NK-92 treated with Interleukin-12 subunit alpha and Interleukin-12 subunit beta, amount 100 ng/mL, for 24 hours (cell line): ENCODE measurements at places on chromosomes 6 and 20.

DNA sequence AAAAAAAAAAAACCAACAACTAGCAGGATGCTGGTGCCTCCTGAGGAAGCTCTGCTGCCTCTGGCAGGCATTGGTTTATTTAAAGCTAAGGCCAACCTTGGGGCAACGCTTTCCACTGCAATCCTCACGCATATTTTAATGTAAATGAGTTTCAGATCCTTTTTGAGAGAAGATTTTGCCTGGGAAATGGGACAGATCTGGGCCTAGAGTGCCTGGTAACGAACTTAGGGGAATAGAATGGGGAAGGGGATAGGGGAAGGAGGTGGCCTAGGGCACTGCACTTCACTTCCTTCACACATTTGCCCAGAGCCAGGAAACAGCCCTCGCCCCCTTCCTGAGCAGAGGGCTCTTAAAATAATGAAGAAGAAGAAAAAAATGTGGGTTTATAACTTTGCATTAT is 132.7 kb upstream of the TMEM170B start:
- no peak for DNase-seq

DNA sequence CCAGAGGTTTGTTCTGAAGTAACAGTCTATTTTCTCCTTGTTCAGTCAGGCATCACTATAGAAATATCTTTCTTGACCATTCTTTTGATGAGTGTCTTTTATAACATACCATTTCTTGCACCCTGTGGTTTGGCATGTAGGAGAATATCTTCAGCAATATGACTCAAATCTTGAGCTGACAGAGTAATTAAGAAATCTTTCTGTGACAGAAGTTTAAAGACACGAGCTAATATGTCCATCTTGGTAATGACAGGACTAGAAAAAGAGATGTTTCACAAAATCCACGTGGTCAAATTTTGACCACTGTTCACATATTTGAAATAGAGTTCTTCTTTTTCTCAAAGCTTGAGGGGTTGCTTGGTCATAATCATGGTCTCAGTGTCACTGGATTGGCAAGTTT is 149.9 kb downstream of the MYB start:
- no peak for DNase-seq

- DNase-seq: no peak
Measured at GRCh38 chr6:63246581-63246980, 35.3 kb downstream of the FKBP1C start.

DNA sequence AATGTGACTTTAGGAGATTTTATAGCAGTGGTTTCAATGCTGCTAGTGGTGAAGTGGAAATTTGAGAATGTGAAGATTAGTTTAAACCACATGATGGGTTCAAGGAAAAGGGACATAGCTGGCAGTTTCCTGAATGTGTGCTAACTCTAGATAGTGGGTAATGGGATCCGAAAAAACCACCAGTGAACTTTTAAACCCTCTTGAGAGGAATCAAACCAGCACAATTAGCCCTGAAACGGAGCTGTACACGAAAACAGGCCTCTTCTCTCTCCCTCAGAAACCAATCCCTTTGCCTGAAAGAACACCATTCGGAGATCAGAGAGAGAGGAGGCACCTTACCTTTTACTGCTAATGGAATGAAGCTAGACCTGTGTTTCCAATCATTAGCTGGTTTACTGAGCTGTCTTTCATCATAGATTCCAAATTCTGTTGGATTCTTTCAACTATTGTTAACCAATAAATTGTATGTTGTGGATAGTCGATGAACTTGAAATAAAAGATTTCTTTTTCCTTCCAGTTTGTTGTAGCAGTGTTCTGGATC is 103.9 kb downstream of the AIG1 start:
- no peak for DNase-seq

- DNase-seq: no peak
Measured at GRCh38 chr6:51199105-51199552, 380.5 kb downstream of the TFAP2B start.

- DNase-seq: no peak
Measured at GRCh38 chr20:24776755-24777271, 172.3 kb upstream of the CST7 start.

- no peak for DNase-seq
Measured at GRCh38 chr6:26401389-26401986, 587 bp upstream of the BTN3A1 start.

GRCh38 chr6:11869672-11870340 is 91.2 kb upstream of the ADTRP start:
- DNase-seq: no peak

DNA sequence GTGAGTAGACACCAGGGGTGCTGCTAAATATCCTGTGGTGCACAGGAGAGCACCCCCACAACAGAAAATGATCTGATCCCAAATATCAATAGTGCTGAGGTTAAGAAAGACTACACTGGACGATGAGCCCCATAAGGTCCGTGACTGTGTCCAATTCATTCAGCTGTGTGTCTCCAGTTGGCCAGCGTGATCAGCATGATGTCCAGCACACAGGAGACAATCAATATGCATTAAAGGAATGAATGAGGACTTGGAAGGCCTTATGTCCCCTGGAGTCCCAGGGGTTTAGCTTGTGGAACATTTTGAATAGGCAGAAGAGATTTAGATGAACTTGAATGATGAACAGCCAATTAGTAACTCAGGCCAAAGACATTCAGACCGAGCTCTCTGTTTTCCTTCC is 6.3 kb downstream of the PPP1R16B start:
- DNase-seq: no peak

DNA sequence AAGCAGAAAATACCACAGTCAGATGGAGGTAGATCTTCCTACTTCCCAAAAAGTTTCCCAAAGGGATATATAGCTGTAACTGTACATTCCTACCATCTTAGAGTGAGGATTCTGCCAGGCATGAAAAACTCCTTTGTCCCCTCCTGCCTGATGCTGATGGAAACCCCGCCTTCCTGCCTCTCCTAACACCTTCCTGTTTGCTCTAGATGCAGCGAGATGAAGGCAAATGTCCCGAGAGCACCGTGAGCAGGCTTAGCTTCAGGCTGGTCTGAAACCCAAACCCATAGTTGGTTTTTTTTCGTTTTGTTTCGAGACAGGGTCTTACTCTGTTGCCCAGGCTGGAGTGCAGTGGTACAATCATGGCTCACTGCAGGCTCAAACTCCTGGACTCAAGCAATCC is 55.6 kb downstream of the MYB start:
- no peak for DNase-seq

- DNase-seq: no peak
Measured at GRCh38 chr20:25989196-25989595, 292.5 kb upstream of the ZNF337 start.

DNA sequence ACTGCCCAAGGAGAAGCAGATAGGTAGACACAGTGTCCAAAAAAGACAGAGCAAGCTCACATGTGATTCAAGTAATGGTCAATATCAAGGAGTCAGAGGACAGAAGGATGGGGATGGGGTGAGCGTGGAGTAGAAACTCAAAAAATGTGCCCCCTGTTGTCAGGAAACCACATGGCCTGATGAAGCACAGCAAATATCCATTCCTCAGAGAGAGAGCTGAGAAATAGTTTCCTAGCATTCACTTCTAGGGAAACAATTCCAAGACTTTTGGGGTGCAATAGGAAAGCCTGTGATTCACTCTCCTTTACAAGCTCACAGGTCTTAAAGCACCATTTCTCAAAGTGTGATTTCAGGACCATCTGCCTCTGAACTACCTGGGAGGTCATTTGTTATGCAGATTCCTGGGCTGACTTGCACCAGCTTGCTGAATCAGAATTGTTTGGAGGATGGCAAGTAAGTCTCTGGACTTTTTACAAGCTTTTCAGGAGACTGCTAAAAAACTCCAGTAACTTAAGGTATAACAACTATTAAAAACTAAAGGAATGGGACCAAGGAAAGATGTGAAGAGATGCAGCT is 432.8 kb downstream of the HDGFL1 start:
- DNase-seq: no peak

DNA sequence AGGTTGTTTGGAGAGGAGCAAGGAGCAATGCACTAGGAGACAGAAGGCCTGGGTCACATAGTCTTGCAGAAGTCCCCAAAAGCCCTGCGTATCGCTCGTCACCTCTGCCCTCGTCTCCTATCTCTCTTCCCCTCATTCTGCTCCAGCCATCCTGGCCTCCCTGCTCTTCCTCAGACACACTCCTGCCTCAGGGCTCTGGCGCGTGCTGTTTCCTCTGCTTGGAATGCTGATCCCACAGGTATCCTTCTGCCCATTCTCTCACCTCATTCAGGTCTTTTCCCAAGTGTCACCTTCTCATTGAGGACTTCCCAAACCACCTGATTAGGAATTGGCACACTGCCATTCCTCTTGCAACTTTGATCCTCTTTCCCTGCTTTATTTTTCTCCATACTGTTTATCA is 9.0 kb upstream of the SLC2A10 start:
- no peak for DNase-seq

DNA sequence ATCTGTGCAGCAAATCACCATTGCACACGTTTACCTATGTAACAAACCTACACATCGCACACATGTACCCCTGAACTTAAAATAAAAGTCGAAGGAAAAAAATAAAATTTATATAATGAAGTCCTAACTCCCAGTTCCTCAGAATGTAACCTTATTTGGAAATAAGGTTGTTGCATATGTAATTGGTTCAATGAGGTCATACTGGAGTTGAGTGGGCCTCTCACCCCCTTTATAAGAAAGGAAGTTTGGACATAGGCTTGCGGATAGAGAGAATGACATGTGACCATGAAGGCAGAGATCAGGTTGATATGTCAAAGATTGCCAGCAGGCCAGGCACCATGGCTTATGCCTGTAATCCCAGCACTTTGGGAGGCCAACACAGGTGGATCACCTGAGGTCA is 16.1 kb upstream of the ZBTB22 start:
- DNase-seq: no peak

- DNase-seq: no peak
Measured at GRCh38 chr6:34237316-34237721, 646 bp downstream of the HMGA1 start.

- peak; percentile 30 for DNase-seq
Measured at GRCh38 chr6:130018744-130019325, 454 bp downstream of the L3MBTL3 start.

DNA sequence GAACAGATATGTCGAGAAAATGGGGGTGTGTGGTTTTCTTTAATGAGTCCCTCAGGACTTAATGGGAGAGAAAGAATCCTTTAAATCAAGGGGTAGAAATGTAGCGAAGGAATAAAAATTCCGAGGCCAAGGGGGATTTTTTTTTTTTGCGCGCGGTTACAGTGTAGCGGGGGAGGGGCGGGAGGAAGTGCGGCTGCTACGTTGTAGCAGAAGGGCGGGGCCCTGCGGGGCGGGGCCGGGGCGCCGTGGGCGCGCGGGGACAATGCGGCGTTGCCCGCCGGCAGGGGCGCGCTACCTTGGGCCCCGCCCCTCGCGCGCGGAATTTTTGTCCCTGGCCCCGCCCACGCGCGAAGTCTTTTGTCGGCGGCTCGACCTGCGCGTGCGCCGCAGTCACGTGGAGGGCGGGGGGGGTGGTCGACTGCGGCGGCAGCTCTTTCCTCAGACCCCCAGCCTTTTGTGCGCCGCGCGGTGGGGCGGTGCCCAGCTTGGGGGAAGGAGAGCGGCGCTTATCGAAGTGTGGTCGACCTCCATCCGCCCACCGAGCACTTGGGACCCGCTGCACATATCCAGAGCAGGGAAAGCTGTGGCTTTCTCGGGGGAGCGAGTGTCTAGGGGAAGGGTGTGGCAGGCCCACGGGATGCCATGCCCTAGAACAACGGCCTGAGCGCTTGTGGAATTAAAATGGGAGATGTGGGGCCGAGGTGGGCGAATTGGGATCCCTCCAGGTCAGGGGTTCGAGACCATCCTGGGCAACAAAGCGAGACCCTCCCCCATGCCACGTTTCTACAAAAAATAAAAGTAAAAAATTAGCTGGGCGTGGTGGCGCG is 1.3 kb downstream of the TUBB start:
- peak; percentile 89 for DNase-seq

DNA sequence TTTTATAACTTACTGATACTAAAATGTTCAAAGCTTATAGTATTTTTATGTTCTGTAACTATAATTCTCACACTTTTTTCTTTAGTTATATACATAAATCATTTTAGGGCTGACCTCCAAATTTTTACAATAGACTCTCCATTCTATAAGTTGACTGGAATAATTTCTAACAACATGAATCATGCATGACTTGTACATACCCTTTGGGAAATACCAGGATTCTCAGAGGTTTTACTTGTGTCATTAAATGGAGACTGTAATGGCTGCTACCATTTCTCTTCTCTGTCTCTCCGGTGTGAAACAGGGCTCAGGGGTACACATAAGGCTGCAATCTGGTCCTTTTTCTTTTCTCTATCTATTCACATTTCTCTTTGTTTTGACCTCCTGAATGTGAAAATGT is 222.2 kb upstream of the FLRT3 start:
- DNase-seq: no peak

GRCh38 chr20:10673176-10673841 is 490 bp downstream of the JAG1 start:
- DNase-seq: no peak

- DNase-seq: no peak
Measured at GRCh38 chr20:11852189-11852588, 65.5 kb upstream of the BTBD3 start.

GRCh38 chr20:4068708-4069107 is 53.4 kb upstream of the RNF24 start:
- DNase-seq: no peak

DNA sequence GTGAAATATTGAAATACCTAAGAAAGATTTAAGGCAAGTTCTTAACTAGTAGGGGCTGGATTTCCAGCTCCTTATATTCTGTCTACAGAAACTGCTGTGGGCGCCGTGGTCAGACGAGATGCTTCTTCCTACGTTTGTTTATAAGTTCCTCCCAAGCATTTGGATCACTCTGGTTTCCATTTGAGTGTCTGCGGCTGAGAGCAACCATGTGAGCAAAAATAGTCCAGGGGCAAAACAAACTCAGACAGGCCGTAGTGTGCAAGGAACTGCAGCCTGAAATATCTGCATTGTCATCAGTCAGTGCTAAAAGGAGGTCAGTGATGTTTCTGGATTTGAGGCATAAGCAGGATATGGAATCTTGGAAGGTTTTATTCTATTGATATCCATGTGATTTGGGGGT is 485.9 kb upstream of the JAG1 start:
- no peak for DNase-seq

DNA sequence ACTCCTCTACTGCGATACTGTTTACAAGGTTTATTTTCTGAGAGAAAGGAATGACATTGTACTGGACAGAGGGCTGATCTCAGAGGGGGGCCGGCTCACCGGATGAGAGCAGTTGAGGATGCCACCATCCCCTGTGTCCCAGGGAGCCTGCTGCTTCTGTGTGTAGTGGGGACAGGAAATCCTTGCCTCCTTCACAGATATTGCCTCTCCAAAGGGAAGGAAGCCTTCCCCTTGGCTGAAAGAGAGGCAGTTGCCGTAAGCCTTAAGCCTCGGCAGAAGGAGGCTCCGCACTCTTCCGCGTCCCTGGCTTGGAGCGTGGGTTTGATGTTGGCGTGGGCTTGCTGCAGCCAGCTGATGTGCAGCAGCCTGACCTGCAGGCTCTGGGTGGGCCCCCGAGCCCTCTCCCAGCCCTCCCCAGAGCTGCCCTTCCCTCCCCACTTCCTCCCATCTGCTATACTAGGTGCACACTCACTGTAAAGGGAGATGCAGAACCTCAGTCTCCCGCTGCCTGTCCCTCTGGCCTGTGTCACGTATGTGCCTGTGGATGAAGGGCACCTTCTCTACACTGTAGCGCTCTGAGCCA is 45.7 kb upstream of the RPS6KA2 start:
- DNase-seq: no peak

- DNase-seq: no peak
Measured at GRCh38 chr6:31655349-31656237, at the start of gene APOM. Gene APOM (plus strand): TSS chr6:31655894. CDS start chr6:31655967, 73 bp downstream.

- DNase-seq: no peak
Measured at GRCh38 chr20:45621593-45621992, 7.9 kb upstream of the WFDC10A start.

- DNase-seq: peak; percentile 71
Measured at GRCh38 chr6:90274451-90275030, 22.1 kb downstream of the BACH2 start.
